ENCODE measurements at places on chromosomes 12 and 14.

DNA sequence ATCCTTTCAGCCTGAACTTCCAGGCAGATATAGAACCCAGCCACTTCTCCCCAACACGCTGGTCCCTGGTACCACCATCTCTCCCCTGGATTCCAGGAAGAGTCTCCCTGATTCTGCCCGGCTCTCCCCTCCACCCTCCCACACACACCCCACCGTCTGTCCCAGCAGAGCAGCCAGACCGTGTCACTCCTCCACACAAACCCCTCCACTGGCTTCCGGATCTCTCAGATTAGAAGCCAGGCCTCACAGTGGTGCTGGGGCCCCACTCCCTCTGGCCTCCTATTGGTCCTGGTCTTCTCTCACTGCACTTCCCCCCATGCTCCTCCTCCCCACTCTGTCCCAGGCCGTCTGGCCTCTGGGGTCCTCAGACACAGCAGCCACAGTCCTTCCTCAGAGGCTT lies 52.4 kb upstream of the CDKN3 start:
- no peak for DNase-seq

DNA sequence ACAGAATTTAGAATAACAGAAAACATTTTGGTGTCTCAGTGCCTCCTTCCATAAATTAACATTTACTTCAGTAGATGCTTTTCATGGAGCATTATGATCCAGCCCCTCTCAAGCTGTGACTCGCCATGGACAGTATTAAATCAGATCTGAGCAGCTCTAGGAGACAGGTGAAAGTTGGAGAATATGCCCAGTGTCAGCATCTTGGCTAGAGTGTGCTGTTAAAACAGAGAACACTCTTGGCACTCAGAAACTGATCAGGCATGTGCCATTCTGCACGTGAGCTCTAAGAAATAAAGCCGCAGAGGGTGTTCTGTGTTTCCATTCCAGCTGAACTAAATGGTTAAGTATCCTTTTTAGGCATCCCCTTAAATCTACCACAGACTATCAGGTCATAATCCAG lies 68.0 kb downstream of the DIP2B start:
- DNase-seq, result no peak

DNA sequence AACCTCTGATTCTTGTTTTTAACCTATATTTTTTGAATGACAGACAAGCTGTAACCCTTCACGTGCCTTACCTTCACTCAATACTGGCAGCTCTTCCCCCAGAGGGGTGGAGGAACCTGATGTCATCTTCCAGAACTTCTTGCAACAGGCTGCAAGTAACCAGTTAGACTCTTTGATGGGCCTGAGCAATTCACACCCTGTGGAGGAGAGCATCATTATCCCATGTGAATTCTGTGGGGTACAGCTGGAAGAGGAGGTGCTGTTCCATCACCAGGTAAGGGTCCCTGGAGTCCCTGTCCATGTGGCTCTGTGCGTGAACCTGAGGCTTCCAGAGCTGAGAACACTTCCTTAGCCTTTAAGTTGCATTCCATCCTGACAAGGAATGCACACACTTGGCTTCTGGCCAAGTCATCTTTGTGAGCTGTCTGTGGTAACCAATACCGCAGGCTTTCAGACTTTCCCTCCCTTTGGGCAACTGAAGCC lies 22.7 kb downstream of the TRAFD1 start:
- DNase-seq, result no peak

DNA sequence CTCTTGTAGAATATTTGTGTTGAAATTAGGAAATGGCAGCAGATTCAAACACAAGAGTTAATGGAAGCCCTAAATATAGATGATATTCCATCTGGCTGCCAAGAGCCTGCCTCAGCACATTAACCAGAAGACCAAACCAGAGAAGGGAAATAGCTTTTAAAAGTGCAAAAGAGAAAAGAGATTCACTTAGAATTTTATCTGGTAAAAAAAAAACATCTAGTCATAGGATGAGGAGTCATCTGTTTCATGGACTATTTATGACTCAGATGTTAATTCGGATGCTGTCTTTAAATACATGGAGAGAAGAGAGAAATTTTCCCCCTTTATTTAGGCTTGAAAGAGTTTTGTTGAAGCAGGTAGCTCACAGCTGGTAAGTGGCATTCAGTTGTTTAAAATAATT lies 201.6 kb upstream of the NUDT4 start:
- no peak for DNase-seq

DNA sequence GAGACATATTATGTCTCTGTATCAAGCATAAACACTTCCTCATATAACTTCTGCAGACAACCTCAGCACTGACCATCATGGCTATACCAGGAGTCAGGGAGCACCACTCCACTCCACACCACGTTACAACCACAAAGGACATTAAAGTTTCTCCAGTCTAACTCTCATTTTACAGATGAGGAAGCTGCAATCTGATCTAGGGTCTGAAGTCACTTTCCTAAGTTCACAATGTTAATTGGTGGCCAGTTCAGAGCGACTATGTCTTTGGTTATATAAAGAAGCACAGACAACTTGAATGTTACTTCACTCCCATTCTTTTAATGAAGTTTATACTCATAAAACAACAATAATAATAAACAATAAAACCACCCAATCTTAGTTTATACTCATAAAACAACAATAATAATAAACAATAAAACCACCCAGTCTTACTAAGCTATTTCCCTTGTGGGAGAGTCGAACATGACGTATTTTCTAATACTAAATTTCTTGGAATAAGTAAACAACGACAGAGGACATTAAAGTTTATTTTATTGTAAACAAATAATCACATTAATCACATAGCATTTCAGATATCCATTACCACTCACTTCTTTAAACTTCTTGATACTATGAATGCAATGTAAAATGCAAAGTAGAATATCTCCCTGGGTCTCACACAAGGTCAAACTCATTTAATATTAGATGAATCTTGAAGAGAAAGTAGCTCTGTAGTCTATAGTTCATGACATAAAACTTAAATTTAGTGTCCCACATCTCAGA lies 72.4 kb upstream of the SSTR1 start:
- no peak for DNase-seq

DNA sequence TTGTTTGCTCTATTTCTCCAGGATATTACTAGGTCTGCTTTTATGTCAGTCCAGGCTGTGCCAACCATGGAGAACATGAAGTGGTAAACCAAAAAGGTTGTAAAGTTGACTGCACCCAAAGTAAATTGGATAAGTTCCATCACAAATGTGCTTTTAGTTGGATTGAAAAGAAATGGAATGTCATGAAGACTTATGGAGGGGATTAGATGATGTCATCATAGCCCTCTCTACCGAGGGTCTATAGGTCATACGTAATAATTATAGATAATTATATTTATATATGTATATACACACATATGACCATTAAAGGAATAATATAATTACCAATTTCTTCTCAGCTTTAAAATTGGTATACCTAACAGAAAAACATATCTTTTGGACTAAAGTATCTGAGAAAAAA lies 714.9 kb downstream of the NOVA1 start:
- DNase-seq, result no peak
